Left renal cortex interstitium (tissue), 4 donors: ENCODE measurements at places on chromosomes 5 and 9. TPM values are rescaled to one million over a fixed set of nuclear protein-coding genes. Genes with fewer than 3 reads are reported as not detected.

DNA sequence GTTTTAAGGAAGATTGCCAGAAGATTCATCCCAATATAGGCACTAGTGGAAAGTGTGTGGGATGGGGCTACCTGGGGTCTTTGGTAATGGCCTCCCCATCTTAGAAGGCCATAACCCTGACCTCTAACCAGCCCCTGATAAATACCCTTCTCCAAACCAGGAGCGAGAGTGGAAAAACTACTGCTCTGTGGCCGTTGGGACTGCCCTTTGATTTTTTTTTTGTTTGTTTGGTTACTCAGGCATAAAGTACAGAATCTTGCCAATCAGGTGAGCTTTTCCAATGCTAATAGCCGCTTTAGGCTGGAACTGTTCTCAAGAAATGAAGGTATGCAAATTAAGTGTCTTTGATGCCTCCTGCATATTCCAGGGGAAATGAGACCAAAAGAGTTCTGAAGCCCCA is 153.7 kb downstream of the ADAMTS12 start:
- DNase-seq, result no peak

- DNase-seq, result no peak
These were observed 4.8 kb upstream of the DPM2 start for GRCh38 chr9:127942216-127943010.

GRCh38 chr9:72474676-72475075 is 46.7 kb upstream of the TMC1 start:
- DNase-seq, result no peak

The PCDHGA2 gene
- polyA plus RNA-seq, result 7.4 TPM

DNA sequence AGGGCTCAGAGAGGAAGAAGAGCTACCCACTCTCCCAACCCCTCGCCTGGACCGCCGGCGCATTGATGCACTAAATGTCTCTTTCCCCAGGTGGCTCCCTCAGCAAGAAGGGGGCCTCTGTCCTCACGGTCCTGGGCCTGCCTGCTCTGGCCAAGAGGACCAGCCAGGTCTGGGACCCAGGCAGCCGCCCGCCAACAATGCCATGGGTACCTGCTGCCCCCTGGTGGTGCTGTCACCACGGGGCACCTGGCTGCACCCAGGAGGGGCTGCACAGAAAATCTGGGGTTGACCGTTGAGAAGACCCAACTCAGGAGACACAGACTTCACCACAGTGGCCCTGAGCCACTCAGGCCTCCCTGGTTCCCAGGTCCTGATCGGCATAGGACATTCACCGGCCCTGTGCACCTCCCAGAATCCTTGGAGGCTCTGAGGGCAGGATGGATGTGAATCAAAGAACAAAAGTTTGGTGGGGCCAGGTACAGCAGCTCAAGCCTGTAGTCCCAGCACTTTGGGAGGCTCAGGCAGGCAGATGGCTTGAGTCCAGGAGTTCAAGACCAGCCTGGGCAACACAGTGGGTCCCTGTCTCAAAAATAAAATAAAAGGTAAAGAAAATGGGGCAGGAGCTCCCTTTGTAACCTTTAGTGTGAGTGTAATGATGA is 2.4 kb upstream of the VAV2 start:
- DNase-seq, result no peak

DNA sequence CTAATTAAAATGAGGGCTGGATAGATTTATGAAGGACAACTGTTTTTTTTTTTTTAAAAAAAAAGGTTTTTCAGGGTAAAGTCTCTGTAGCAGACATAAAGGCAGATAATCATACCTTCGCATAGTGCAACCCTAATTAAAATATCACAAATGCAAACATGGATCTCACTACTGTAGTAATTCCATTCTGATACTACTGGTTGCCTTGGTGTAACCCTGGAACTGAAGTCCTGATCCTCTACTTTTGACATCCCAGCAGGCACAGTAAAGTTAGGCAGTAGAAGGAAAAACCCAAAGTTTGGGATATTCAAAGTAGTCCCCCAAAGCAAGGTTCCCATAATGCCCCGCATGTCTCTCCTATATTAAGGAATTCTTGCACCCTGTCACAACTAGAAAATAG is 19.6 kb downstream of the RFX3 start:
- no peak for DNase-seq

- DNase-seq, result peak; percentile 55
These were observed 23.9 kb downstream of the C5orf15 start for GRCh38 chr5:133944263-133945185.

DNA sequence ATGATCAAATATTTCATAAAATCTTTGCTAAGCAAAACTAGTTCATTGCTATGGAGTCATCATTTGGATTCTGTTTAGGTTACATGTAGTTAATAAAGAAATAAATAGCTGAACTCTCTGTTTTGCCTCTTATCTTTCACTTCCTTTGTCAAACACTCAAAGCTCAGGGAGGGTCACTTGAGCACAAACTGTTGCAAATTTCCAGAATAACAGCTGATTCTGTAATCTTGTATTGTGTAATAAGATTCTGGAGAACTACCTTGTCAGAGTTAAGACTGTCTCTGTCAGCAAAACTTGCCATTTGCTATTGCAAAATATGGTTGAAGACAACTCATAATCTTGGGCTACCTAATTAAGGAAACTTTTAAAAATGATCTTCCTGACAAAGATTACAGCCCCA is 182.0 kb upstream of the MOCS2 start:
- DNase-seq, result no peak

GRCh38 chr9:78986446-78986845 is 585.3 kb upstream of the TLE4 start:
- no peak for DNase-seq

DNA sequence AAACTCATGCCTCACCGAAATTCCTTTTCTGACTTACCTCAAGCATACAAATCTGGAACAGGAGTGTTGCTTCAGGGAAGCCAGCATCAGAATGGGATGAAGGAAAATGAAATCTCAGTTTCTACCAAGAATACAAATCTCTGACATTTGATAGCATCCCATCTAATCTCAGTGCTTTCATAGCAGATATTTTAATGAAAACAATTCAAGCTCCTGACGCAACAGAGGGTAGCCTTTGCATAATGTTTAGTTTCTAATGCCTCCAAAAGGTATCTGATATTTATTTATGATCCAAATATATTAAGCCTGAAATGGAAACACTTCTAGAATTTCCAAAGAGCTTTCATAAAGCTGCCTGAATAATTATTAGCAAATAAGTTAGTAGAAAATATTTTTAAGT is 251.4 kb downstream of the DEPDC1B start:
- DNase-seq, result no peak
